ENCODE measurements at places on chromosomes 6 and 20.

DNA sequence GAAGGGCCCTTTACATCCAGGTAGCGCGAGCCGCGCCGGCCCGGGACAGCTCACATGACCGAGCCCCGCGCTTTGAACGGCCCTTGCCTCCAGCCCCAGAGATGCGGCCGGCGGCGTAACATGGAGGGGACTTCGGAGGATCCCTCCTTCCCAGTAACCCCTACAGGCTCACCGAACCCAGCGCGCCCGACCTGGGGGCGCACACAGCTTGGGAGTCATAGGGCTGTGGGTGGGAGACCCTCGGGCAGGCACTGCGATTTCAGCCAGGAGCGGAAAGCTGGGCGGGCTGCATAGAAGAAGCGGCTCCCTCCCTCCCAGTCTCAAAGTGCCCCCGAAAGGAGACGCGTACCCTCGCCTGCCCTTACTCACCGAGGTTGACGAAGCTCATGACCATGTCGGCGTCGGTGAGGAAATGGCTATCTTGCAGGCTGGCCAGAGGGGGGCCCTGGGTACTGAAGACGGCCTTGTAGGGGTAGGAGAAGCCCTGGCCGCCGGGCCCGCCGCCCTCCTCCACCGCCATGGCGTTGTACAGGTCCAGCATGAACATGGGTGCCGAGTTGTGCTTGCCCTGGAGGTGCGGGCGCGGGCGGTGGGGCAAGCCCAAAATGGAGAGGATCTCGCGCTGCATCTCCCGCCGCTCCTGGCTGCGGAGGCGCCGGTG is 975 bp downstream of the BMP7 start:
- no peak for DNase-seq

- DNase-seq = peak; percentile 59
Observed at GRCh38 chr6:155530219-155530834, 74.7 kb upstream of the NOX3 start.

DNA sequence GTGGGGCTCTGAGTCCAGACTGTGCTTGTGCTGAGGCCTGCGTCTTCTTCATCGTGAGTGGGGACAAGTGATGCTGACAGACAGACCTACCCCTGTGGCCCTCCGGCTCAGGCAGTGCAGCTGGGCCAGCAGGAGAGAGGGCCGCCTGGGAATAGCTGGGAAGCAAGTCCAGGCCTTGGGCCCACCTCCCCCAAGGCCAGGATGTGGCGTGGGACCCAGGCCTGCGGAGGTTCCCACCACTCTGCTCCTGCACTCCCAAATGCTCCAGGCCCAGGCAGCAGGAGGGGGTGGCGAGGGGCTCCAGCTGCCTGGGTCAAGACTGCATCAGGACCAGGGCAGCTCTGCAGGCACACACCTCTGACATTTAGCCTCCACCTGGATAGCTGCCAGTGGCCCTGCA is 38.3 kb downstream of the DAAM2 start:
- no peak for DNase-seq

DNA sequence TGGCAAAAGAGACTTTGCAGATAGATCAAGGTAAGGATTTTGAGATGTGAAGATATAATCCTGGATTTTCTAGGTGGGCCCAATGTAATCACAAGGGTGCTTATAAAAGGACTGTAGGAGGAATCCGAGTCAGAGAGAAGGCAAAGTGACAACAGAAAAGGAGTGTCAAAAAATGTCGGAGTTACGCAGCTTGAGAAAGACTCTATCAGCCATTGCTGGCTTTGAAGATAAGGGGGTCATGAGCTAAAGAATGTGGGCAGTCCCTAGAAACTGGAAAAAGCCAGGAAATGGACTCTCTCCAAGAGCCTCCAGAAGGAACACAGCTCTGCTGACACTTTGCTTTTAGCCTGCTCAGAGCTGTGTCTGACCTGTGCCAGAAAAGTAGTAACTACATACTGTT is 8.7 kb upstream of the RWDD1 start:
- DNase-seq = no peak

- no peak for DNase-seq
Observed at GRCh38 chr20:61882716-61883615, 182.7 kb downstream of the TAF4 start.
